Stimulated activated CD4-positive, alpha-beta T cell treated with anti-CD3 and anti-CD28 coated beads, Interleukin-1b, Interleukin-23, amount 100 ng/mL, for 1 hour (primary cell): ENCODE measurements at places on chromosomes 5 and 9.

DNA sequence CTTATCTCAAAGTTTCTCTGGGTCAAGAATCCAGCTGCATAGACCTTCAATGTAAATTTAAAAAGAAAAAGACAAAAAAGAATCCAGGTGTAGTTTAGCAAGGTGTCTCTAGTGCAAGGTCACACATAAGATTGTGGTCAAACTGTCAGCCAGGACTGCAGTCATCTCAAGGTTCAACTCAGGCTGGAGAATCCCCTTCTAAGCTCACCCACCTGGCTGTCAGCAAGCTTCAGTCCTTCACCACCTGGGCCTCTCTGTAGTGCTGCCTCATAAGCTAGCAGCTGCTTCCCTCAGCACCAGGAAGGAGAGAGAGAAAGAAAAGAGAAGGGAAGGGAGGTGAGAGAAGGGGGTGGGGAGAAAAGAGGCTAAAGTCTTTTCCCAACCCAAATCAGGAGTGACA lies 146.7 kb downstream of the ACTL7B start:
- DNase-seq = no peak

DNA sequence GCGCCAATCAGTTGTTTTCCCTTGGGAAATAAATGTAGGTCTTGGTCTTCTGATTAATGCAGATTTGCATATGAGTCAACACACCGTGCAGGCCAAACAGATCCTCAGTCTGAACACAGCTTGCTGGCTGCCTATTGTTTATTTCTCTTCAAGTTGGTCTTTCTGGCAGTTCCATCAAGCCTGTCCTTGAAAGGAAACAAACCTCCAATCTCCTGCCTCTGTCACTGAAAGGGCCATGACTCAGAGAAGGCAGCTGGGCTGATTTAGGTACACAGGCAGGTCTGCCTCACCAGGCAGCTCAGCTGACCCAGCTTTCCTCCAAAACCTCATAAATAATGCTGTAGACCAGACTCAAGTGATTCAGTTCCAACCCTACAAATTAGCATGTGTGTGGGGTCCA lies 175.9 kb downstream of the MAN2A1 start:
- no peak for DNase-seq

DNA sequence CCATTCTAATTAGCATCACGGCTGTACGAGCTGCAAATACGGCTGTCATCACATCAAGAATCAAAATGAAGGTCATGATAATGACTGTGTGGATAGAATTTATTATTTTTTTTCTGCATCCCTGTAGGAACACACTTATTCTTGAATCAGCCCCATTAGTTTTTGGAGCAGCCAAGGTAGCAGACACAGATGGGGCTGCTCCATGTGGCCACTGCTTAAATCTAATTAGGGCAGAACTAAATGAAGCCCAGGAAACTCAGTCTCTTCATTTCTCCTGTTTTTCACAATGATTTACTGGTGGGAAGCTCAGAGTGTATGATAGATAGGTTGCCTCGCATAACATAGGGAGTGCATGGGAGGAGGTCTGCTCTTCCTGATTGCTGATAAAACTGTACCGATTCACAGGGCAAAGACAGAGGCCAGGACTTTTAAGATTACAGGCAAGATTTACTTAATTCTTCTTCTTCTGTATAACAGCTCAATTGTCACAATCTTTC lies 275.5 kb downstream of the GLIS3 start:
- DNase-seq = no peak

DNA sequence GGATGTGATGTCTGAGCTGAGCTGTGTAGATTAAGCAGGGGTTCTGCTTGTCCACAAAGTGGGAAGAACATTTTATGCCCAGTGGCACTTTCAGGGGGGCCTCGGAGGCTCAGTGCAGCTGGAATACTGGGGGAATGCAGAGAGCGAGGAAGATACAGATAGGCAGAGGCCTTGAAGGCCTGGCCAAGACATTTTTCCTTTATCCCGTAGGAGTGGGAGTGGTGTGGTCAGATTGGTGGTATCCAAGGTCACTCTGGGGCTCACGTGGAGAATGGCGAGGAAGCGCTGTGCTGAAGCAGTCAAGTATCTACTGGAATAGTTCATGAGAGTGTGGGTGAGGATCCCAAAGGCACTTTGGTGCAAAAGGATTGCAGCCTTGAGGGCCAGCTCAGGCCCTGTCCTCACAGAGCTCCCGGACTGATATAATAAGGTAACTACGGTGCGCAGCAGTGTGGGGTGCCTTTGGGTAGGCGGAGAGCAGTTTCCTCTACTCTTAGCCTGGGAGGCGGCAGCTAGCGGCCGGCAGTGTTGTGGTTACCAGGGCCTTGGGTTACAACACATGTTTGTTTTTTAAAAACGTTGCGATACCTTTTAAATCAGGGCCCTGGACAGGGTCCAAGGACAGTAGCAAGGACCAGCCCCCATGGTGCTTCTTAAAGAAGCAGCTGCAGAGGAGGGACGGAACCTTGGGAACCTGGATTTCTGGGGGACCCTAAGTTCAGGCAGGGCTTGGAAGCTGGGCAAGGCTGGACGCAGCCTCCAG lies 10.8 kb upstream of the CCDC69 start:
- no peak for DNase-seq

- DNase-seq = no peak
These were observed 115.5 kb upstream of the DMRT1 start for GRCh38 chr9:726005-726404.
